ENCODE measurements at places on chromosomes 12 and 14.
A peak's percentile ranks its signal among the peaks of the same experiment; 100 is the strongest.

GRCh38 chr12:104494137-104494792 is 37.5 kb downstream of the CHST11 start:
- DNase-seq: peak; percentile 89

- no peak for DNase-seq
Observed at GRCh38 chr12:104676636-104677035, 219.9 kb downstream of the CHST11 start.

- DNase-seq: no peak
Observed at GRCh38 chr14:87687420-87687819, 305.6 kb downstream of the GALC start.

DNA sequence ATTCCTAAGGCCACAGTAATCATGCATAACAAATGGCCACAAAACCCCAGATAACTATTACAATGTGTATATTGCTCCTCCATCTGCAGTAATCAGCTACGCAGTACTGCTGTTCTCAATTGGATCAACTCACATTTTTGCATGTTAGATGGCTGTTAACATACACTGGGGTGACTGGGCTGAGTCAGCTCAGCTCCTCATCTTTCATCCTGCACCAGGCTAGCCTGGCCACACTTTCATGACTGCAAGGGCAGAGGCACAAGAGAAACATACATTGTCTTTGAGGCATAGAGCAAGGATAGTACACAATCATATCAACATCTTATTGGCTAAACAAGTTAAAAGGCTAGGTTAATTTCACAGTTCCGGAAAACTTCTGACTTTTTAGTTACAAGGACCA is 306.6 kb downstream of the SLC6A15 start:
- no peak for DNase-seq

DNA sequence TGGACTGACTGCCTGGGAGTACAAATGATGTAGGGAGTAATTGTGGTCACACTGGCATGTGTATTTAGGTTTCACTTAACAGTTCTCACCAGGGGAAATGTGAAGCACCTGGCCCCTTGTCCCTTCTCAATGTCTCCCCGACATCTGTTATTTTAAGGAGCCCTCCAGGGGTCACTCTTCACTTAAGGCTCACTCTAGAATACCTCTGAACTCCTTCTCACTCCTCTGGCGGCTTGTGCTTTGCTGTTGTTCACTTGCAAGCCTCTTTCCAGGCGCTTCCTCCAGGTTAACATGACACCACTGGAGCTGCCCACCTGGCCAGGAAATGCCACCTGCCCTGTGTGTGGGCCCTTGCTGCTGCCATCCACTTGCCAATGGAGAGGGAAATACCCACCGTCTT is 56.5 kb upstream of the GZMB start:
- no peak for DNase-seq

DNA sequence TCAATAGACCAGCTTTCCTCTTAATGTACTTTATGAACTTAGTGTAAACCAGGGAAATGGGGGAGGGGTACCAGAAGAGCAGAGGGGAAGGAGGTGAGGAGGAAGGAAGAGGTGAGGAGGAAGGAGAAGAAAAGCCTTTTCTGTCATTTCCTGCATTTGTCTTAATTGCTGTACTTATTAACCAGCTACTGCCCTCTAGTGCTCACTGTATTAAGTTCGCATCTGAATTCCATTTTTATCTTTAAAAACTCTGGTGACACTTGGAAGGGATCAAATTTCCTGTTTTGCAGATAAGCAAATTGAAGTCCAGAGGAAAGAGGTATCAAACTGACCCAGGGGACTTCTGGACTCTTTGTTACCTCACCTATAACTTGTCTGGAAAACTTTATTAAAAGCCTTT is 22.2 kb downstream of the MANSC1 start:
- peak; percentile 36 for DNase-seq

- no peak for DNase-seq
Observed at GRCh38 chr14:29757711-29758233, 169.9 kb downstream of the PRKD1 start.

DNA sequence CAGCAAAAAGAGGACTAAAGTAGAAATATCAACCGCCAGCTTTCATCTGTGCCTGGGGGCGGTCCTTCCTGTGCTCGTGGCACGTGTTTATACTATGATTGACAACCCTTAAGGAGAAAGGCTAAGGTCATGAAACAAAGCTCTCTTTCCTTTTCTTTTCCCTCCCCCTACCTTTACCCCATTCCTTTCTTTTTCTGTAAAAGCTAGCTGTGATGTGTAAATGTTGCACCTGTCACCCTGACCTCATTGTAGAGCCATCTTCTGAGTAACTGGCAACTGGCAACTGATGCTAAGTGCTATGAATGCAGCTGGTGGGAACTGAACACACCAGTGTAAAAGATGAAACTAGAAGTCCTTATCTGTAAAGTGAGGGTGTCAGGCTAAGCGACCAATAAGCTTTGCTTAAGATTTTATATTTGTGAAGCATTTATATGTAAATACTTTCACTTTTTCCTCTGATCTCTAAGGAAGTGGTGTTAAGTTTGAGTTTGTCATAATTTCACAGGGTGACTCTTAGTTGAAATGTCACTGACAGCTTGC is 102.8 kb upstream of the BCAT1 start:
- DNase-seq: no peak

GRCh38 chr14:67942080-67942710 is 122.6 kb downstream of the RAD51B start:
- DNase-seq: no peak

GRCh38 chr12:28378736-28379135 is 188.5 kb downstream of the CCDC91 start:
- DNase-seq: peak; percentile 14

Measured in brain microvascular endothelial cell (primary cell).